Omental fat pad (tissue), 4 donors: ENCODE measurements at places on chromosomes 12 and 14. TPM values are rescaled to one million over a fixed set of nuclear protein-coding genes. Genes with fewer than 3 reads are reported as not detected.

DNA sequence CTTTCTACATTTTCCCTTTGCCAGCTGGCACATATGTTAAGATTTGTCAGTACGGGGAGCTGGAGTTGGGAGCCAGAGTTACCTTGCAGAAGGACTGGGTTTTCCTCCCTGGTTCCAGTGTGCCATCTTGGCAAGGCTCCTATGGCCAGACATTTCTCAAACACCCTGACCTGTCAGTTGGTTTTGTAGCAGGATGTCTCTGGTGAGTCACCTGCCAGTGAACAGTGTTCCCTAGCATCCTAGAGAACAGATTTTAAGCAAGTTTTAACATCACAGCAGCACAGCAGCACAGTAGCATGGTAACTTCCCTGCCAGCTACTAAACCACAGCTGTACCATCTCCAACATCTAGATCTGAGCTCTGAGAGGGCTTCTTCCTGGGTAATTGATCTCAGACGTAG, 26.2 kb upstream of the KTN1 start:
- DNase-seq, result no peak

GRCh38 chr12:119011231-119011630, 29.9 kb downstream of the SRRM4 start:
- DNase-seq, result no peak

GRCh38 chr14:101118746-101119591, 215.4 kb upstream of the RTL1 start:
- DNase-seq, result peak; percentile 18

GRCh38 chr12:102342281-102343006, 137.9 kb downstream of the IGF1 start:
- DNase-seq, result no peak

DNA sequence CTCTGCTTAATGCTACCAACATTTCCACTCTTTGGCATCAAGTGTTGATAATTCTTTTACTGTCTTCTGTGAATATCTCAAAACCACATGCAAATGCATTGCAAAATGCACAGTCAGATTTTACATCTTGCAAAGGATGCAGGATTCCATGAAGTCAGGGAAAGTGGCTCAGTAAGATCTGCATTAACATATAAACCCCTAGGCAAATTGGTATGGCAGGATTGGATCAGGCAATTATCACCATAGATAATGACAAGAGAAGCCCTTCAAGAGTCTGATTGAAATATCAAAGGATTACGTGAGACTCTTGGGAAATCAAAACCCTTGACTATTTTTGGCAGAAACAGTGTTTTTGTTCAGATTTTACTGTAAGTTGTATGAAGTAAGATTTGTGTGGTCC, 71.0 kb downstream of the TMTC2 start:
- DNase-seq, result no peak

DNA sequence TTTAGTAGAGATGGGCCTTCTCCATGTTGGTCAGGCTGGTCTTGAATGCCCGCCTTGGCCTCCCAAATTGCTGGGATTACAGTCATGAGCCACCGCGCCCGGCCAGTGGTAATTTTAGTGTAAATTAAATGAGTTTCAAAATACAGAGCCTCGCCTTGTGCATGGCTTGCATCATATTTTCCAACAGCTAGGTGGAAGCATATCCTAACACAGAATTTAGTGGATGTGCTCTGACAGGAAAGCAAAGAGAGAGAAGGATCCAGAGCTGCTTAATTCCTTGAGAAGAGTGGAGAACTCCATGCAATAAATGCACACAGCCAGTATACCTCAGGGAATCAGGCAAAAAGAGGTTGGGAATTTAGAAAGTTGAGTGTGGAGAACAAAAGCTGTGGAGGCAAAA, 2.5 kb downstream of the OR6C2 start:
- no peak for DNase-seq

DNA sequence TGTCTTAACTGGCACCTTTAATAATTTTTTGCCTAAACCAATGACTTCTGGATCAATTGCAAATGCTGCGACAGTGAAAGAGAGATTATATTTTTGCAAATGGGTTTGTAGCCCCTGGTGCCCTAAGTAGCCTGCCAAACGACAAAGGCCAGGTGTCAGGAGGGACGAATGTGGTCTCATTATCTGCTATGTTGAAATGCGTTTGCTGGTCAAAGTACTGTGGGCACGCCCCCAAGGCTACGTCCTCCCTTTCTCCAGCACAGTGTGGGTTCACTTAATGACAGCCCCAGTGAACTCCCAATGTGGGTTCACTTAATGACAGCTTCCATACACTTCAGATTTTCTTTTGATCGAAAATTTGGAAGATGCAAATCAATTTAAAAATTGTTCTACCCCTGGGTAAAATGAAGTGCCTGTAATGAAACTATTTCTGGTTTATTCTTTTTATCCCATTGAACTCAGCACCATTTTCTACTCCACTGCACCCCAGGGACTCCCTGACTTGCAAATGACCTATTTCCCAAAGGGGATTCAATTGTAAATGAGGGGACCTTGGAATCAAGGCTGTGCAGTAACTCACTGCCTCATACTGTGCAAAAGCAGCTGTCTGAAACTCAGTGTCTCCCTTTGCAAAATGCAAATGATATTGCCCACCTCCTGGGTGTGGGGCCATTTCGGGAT, 1.4 kb downstream of the SERPINA11 start:
- no peak for DNase-seq

DNA sequence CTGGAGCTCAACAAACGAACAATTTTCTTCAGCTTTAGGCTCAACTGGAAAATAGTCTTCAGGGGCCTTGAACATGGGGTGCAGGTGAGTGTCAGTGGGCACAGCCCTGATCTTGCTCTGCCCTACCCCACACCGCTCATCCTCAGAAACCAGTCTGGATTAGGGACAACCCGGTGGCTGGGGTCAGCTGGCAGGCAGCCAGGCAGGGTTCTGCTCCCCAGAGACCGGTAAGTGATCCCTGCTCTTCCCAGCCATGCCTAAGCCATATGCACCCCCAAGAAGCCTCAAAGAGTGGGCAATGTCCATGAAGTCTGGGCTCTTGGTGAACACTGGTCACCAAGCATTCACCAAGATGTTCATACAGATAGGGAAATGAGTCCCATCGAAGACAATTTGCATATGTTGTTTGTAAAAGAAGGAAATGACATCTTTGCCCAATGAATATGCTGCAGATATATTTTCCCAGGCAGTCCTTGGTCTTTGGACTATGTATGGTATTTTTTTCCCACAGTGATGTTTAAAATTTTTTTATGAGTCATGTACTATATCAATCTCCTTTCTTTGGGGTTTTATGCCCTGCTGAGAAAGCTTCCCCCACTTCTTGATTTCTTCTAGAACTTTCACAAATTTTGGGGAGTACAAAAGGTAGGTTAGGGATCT, 63.9 kb upstream of the VASH1 start:
- DNase-seq, result no peak

DNA sequence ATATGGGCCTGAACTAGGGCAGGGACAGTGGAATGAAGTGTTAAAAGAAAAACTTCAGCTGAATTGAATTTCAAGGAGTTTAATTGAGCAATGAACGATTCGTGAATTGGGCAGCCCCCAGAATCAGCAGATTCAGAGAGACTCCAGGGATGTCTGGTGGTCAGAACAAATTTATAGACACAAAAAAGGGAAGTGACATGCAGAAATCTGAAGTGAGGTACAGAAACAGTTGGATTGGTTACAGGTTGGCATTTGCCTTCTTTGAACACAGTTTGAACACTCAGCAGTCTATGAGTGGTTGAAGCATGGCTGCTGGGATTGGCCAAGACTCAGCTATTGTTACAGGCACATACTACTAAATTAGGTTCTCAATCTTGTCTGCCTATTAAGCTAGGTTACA, 9.7 kb upstream of the TBPL2 start:
- DNase-seq, result no peak

GRCh38 chr14:100747736-100748135, 21.0 kb downstream of the DLK1 start:
- no peak for DNase-seq

SSPN gene
- 20.2 TPM for total RNA-seq

AQP2 gene
- total RNA-seq, result not detected

KCNC2 gene
- total RNA-seq, result not detected

ACVRL1 gene
- 593 TPM for total RNA-seq
